Small intestine (tissue), 16 donors: ENCODE measurements at places on chromosomes 4 and X.

DNA sequence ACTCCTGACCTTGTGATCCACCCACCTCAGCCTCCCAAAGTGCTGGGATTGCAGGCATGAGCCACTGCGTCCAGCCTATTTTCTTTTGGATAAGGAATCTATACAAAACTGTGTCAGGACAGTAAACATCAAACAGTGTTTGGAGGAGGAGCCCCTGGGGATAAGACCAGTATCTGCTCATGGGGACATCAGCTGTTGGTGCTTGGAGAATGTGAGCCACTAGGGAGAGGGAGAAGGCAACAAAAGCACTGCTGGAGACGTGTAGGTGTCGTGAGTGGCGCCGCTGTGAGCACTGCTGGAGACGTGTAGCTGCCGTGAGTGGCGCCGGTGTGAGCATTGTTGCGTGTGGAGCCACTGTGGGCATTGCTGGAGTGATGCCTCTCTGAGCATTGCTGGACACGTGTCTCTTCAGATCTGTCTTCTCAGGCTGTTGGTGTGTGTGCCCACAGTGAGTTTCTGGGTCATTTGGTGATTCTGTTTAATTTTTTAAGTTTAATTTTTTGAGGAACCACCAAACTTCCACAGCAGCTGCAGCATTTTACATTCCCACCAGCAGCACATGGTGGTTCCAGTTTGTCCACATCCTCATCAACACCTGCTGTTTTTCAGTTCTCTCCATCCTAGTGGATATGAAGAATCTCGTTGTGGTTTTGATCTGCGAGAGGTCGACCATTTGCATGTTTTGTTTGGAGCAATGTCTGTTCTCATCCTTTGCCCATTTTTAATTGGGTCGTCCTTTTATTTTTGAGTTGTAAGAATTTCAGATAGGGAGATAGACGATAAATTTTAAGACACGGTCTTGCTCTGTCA is 19.0 kb downstream of the DGKQ start:
- no peak for DNase-seq

DNA sequence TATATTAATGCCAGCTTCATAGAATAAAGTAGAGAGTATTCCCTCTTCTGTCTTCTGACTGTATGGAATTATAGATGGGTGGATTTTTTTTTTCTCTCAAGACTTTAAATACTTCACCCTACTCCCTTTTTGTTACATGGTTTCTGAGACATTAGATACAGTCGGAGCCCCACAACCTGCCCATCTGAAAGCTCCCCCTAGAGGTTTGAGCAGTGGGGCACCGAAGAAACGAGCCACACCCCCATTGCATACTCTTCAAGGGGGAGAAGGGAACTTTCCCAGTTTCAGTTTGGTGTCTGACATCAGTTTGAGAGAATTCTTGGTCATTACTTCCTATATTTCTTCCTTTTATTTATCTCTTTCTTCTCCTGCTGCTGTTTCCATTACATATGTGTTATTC is 437.6 kb upstream of the AGA start:
- no peak for DNase-seq

GRCh38 chrX:144801786-144802185 is 445.5 kb upstream of the SPANXN1 start:
- DNase-seq = no peak

DNA sequence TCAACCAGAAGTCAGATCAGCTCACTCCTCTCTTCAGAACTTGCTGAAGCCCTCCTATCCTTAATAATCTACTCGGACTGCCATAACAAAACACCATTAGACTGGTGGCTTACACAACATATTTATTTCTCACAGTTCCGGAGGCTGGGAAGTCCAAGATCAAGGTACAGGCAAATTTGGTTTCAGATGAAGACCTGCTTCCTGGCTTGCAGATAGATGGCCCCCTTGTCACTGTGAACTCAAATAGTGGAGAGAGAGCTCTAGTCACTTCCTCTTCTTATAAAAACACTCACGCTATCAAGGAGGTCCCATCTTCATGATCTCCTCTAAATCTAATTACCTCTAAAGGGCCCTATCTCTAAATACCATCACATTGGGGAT is 125.1 kb downstream of the CAMK2D start:
- DNase-seq = no peak

GRCh38 chrX:107654872-107655761 is 26.8 kb downstream of the PRPS1 start:
- peak; percentile 68 for DNase-seq

GRCh38 chr4:17251101-17251500 is 260.8 kb downstream of the QDPR start:
- no peak for DNase-seq

GRCh38 chrX:68658530-68658929 is 11.1 kb downstream of the STARD8 start:
- no peak for DNase-seq

DNA sequence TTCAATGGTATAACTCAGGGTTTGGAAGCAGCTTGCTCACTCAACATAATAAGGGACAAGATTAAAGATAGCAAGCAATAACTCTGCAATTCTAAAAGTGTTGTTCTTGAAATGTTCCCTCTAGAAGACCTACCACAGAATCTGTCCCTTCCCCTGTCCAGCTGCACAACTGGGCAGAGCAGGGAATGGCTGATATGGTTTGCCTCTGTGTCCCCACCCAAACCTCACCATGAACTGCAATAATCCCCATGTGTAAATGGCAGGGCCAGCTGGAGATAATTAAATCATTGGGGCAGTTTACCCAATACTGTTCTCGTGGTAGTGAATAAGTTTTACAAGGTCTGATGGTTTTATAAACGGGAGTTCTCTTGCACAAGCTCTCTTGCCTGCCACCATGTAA is 19.1 kb downstream of the PRDM5 start:
- no peak for DNase-seq

- no peak for DNase-seq
Observed at GRCh38 chrX:24002167-24002566, 24.8 kb downstream of the KLHL15 start.

- no peak for DNase-seq
Observed at GRCh38 chrX:18534949-18535348, 109.5 kb downstream of the CDKL5 start.

DNA sequence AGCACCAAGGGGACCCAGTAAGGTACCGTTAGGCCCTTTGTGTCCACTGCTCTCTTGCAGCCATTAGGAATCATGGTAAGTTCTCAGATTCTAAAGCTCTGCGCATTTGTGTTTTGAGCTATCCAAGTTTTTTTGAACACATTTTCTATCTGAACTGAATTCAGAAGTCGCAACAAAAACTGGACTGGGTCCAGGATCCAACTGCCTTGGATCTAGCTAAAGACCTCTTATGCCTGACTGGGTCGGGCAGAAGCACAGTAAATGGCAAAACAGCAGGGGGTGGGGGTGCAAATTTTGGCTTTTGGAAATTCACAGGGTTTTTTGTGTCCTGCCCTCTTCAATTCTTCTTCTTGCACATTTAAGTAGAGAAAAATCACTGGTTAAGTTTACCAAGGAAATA is 30.0 kb downstream of the RCHY1 start:
- no peak for DNase-seq

DNA sequence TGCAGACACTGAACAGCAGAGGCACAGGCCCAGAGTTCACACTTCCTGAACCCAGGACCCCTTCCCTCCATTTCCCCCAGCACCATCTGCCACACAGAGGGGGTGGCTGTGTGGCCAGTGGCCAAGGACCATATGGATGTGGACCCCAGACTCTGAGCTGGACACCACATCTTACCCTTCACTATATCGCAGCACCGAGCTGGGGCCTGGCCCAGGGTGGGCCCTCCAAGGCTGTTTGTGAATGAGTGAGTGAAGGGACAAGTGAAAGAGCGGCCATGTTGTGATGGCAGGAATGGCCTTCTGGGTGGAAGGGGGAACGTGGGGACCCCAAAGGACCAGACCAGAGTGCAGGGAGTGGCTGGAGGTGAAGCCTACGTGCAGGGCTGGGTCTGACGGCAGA is 248.6 kb downstream of the AFAP1 start:
- DNase-seq = no peak

GRCh38 chr4:189385579-189385978 is 555.1 kb upstream of the FRG1 start:
- DNase-seq = no peak

DNA sequence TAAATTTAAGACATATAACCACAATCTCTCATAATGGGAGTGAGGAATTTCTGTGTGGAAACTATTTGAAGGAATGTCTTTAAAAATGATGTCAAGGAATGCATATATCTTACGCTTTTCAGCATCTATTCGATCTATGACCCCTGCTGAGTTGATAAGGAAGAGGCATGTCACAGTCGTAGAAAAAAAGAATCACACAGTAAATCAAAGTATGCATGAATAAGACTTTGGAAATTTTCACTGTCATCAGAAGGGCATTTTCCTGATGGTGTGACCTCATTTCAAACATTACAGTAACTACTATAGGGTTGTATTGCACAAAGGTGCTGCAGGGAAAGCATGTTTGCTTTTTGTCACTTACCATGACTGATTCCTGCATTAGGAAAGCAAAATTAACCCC is 41.5 kb downstream of the REELD1 start:
- no peak for DNase-seq

DNA sequence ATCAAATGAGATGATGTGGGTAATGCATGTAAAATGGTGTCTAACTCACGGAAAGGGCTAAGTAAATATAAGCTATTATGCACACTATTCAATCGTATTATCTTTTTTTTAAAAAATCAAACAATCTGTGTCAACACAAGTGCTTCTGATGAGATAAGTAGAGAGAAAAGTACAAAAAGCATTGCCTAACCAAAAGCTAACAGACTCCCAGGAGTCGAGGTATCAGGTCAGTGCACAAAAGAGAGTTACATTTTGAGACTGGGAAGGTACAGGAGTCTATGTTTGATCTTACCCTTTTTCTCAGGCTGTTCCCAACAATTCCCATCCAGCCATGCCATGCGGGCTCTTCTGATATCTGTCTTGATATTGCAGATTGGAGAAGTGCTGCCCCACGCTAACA is 203.3 kb upstream of the ZIC3 start:
- DNase-seq = no peak

DNA sequence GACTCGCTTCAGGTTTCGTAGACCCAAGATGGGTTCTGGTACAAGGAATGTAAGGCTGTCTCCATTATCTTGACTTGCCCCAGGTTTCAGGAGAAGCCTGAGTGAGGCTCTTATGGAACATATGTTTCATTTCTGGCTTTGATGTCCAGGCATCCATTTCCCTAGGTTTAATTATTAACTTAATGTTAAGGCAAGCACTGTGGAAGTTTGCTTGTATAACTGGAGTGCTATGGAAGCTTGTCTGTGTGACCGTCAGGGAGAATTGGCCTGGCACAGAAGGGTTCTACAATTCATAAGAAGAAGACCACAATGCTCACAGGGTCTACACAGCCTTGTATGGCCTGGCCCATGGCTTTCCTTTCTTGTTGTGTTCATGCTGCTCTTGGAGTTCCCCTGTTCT is 47.2 kb upstream of the PPP1R2C start:
- DNase-seq = peak; percentile 19

GRCh38 chr4:1772853-1773538 is 20.1 kb upstream of the FGFR3 start:
- no peak for DNase-seq

DNA sequence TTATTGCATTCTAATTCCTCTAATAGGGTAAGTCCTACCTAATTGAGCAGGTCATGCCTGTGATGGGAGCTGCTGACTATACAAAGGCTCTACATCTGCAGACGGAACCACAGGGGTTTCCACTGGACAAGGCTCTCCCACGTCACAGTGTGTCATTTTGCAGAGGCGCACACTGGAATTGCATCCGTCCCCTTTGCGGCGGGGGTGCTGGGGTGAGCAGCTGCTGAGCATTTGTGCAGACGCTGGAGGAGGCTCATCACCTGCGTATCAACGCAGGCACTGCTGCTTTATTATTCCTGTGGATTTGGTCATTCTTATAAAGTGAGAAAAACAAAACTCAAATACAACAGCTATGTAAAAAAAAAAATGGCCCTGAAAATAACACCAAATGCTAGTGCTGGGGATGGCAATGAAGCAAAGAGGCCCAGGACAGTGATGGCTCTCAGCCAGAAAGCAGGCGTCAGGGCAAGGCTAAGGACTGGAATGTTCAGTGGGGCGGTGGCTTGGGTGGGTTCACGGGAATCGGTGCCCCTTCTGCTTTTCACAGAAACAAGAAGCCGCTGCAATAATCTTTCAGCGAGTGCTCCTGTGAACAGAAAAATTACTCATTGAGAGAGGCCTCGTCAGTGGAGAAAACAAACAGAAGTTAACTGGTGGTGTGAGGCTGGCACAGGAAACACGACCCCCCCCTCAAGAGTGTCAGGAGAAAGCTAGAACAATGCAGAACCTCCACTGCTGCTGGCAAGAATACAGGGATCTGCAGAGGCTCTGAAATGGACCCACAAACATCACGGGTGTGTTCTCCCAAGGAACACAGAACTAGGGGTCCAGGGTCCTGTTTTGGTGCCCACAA is 67.8 kb downstream of the GATB start:
- DNase-seq = no peak

DNA sequence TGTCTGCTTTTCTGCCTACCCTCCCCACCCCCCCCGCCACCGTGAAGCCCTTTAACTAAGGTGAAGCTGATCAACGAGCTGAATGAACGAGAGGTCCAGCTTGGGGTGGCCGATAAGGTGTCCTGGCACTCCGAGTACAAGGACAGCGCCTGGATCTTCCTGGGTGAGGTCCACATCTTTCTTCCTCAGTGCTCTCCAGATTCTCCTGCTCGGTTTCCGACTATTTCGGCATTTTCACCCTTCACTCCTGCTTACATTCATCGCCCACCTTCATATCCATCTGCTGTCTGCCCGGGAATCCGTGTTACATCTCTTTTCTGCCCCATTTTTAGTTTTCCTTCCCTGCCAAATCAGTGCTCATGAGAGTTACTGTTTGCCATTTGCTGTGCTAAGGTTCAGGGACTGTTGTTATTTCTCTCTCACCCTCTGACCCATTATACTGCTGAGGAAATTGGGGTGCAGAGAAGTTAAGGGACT is 459 bp downstream of the RBMX2 start:
- peak; percentile 8 for DNase-seq

GRCh38 chr4:161342881-161343568 is 820.8 kb downstream of the FSTL5 start:
- no peak for DNase-seq

DNA sequence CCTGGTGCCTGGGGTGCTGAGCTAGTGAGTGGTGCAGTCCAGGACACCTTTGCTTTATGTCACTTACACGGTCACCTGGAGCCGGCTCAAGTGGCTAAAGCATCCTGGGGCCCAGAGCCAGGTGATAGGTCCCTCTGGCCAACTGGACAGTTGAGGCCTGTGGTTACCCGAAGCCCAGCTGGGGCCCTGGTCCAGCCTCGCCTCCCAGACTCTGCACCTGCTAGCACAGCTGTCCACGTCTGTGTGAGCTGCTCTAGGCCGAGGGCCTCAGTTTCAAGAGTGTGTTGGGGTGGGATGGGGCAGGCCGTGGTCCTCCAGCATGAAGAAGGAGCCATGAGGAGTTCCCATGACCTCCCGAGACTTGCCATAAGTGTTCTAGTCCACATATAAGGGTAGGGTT is 7.7 kb upstream of the ADD1 start:
- DNase-seq = no peak

- no peak for DNase-seq
Observed at GRCh38 chrX:37754516-37754915, 25.3 kb upstream of the CYBB start.

GRCh38 chrX:154371789-154372300 is 2.6 kb downstream of the FLNA start:
- DNase-seq = no peak

- peak; percentile 37 for DNase-seq
Observed at GRCh38 chr4:61532336-61533000, 332.3 kb downstream of the ADGRL3 start.

GRCh38 chrX:9188117-9188516 is 154.2 kb upstream of the FAM9B start:
- no peak for DNase-seq
